Activated T-helper 1 cell treated with anti-CD3 and anti-CD28 coated beads, Interleukin-2, amount 50 U/mL, for 16 hours (primary cell): ENCODE measurements at places on chromosomes 6 and 20.

DNA sequence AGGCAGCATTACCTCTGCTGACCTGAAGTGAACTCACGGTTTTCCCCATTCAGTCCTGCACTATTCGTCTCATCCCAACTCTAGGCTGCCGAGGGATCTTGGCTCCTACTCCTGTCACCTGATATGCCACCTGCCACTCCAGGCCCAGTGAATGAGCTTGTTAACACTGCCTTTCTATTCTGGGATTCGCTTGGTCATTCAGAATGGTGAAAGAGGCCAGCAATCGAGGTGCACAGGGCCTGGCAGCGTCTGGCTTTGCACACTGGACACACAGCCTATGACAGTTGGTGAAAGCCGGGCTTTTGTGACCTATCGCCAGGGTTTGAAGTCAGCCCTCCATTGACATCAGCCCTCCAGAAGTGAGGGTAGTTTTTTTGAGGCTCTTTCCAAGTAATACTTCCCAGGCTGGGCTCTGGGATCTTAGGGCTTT is 59.3 kb upstream of the MYL9 start:
- DNase-seq: no peak

DNA sequence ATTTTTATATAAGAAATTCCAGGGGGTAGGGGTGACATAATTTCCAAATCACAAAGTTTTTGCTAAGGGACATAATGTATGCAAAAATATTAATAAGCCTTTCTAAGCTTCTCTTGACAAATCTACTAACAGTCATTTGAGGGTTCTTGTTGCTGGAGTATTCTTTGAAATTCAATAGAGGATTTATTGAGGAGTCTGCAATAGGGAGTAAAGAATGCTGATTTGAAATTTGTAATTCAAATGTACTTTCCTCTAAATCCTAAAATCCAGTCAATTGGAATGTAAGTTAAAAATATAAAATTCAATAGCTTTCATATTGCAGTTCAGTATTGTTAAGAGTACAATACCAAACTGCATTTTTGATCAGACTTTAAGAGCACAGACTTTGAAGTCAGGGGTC is 17.1 kb upstream of the LCA5 start:
- DNase-seq: no peak

DNA sequence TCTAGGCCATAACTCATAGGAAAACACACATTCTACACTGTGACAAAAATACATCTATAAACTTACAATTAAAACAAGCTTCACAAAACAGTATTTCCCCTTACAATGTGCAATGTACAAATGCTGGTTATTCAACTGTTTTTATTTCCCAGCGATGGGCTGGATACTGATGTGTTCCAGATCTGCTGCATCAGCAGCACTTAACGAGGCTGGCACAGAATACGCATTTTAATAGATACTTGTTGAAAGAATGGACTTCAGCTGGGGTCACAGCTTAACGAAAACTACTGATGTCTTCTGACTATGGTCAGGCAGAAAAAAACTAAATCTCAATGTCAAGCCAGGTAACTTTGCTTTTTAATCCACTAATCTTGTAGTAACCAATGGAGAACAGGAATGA is 70.9 kb downstream of the B4GALT5 start:
- DNase-seq: no peak

- no peak for DNase-seq
Observed at GRCh38 chr20:63819224-63819921, 11.7 kb downstream of the ZBTB46 start.

- DNase-seq: no peak
Observed at GRCh38 chr20:50298554-50299324, 108.1 kb downstream of the CEBPB start.
